Dermis blood vessel endothelial cell (primary cell): ENCODE measurements at places on chromosomes 5 and 9.

GRCh38 chr9:131748411-131748955 lies 8.6 kb upstream of the RAPGEF1 start:
- no peak for DNase-seq

DNA sequence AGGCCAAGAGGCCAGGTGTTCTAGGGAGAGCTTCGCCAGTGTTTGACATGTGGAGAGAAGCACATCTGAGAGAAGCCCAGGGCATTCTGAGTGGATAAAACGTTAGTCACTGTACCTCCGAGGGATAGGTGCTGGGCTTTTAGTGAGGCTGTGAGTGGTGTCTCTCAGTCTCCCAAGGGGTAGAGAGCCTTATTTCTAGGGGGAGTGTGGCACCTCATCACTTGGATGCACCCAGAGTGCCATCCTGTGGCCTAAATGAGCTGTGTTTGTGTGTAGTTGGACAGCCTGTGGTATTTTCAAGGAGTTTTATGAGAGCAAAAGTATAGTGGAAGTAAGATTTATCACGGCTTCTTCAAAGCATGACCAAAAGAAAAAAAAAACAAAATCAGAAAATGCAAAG lies 1046.9 kb upstream of the WWC1 start:
- peak; percentile 22 for DNase-seq

- peak; percentile 90 for DNase-seq
Measured at GRCh38 chr9:70484232-70485130, 70.0 kb upstream of the KLF9 start.

DNA sequence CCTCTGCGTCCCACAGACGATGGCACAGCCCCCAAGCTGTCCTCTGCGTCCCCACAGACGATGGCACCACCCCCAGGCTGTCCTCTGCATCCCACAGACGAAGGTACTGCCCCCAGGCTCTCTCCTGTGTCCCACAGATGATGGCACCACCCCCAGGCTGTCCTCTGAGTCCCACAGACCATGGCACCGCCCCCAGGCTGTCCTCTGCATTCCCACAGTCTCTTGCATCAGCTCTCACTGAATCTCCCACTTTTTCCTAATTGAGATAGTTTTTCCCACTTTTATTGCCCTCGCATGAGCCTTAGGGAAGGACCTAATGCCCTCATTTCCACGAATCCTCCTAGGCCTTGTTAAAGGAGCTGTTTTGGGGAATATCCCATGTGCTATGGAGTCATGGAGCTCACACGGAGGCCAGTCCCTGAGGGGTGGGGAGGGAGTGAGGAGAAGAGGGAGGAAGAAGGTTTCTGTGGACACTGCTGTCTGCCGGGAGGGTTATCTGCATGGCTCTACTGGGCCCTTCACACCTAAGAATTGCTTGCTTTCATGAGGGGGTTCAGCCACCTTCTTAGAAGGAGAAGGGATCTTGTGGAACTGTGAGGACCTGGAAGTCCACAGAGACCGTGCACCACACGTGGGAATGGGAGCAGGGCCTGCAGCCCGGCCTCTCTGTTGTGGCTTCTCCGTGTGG lies 58.2 kb upstream of the PTCH1 start:
- no peak for DNase-seq

- no peak for DNase-seq
Measured at GRCh38 chr9:125894566-125894965, 147.4 kb downstream of the PBX3 start.

DNA sequence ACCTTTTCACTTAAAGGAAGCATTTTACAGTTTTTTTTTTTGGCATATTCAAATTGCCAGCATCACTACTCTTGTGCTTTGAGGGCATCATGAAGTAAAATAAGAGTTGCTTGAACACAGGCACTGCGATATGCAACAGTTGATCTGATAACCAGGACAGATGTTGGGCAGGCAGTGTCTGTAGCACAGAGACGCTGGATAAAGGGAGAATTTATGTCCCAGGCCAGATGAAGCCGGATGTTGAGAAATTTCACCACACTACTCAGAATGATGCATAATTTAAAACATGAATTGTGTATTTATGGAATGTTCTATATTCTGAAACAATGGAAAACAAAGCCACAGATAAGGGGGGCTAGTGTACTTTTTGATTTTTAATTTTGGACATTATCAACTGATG lies 71.4 kb downstream of the SLC12A2 start:
- DNase-seq = no peak

DNA sequence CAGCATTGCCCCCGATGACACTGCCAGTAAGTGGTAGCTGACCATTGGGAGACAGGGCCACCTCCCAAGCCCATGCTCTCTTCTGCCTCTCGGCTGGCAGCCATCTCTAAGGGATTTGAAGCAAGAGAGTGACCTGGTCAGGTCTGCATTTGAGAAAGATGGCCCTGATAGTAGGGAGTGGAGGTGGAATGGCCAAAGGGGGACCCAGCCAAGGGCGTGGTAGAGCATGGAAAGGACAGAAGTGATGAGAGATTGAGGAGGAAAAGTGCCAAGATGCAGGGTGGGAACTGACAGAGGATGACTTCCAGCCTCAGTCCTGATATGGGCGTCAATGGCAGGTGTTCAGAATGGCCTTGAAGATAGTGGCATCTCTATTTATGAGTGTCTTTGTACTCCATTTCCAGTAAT lies 9.0 kb downstream of the ABL1 start:
- DNase-seq = no peak

- no peak for DNase-seq
Measured at GRCh38 chr5:144024545-144024944, 145.9 kb downstream of the YIPF5 start.

DNA sequence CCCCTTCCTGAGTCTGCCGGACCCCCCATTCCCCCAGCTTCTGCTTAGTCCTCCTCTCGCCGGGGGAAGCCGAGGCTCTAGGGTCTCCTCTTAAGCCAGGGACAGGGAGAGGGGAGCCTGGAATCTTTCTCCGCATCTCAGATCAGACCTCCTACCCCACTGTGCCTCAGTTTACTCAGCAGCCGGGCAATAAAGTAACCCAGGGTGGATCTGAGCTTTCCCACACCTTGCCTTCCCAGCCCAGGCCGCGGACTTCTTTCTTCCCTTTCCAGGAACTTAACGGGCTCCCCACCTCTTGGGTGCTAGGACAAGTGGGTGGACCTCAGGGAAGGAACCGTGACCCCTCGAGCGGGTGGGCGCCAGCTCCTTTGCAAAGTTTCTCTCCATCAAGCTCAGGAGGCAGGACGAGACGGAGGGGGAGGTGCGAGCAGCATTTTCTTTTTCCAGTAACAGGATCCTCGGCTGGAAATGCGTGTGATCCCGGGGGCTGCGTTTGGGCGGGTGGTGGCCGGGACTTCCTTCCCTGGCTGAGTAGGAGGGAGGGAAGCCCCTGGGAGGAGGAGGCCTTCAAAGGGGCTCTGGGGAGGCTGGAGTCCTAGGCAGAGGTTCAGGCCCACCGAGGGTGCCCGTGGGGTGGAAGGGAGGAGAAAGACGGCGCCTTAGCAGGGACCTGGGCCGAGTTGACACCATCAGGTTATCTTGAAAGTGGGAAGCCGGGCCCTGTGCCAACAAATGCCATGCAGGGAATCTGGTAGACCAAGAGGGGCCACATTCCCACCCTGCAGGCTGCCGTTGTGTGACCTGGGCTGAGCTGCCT lies 795 bp downstream of the DAB2IP start:
- peak; percentile 54 for DNase-seq

GRCh38 chr9:76562511-76562911 lies 103.5 kb downstream of the GCNT1 start:
- no peak for DNase-seq

GRCh38 chr5:4309026-4309425 lies 713.4 kb downstream of the IRX1 start:
- DNase-seq = no peak

- DNase-seq = no peak
Measured at GRCh38 chr5:67549296-67549618, 352.7 kb upstream of the CD180 start.

GRCh38 chr9:85038824-85039608 lies 369.5 kb downstream of the NTRK2 start:
- no peak for DNase-seq

DNA sequence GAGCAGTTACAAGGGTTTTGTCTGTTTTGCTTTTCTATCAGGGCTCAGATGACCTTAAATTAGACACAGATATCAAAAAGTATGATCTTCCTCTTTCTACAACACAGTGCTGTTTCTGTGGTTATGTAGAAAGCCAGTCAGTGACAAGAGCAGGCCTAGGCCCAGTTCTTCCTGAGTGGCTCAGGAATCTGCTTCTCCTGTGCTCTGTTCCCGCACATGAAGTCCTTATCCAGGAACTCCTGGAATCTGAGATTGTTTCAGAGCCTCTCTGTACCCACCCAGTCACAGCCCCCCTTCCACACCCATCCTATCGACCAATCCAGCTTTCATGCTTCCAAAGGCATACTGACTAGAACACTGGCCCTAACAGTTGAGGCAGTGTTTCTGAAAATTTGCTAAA lies 40.4 kb upstream of the SMU1 start:
- no peak for DNase-seq

- no peak for DNase-seq
Measured at GRCh38 chr5:135034236-135034962, 371 bp upstream of the PITX1 start.

DNA sequence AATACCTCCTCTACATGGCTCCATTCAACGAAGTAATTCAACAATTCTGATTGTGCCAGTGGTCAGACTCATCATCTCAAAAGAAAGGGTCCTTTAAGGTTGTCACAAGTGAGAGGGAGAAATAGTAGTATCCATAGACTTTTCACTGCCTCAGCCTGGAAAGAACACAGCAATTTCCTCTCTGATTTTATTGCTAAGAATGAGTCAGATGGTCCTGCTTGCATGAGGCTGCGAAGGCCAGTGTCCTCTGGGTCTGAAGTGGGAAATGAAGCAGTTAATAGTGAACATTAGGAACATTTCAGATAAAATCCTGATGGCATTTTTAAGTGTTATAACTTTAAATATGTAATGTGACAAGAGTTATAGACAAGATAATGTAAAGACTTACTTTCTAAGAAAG lies 979.0 kb downstream of the EFNA5 start:
- DNase-seq = no peak
